Stimulated activated CD8-positive, alpha-beta memory T cell treated with anti-CD3 and anti-CD28 coated beads, Interleukin-7, amount 100 ng/mL, for 24 hours (primary cell): ENCODE measurements at places on chromosomes 12 and 14.

DNA sequence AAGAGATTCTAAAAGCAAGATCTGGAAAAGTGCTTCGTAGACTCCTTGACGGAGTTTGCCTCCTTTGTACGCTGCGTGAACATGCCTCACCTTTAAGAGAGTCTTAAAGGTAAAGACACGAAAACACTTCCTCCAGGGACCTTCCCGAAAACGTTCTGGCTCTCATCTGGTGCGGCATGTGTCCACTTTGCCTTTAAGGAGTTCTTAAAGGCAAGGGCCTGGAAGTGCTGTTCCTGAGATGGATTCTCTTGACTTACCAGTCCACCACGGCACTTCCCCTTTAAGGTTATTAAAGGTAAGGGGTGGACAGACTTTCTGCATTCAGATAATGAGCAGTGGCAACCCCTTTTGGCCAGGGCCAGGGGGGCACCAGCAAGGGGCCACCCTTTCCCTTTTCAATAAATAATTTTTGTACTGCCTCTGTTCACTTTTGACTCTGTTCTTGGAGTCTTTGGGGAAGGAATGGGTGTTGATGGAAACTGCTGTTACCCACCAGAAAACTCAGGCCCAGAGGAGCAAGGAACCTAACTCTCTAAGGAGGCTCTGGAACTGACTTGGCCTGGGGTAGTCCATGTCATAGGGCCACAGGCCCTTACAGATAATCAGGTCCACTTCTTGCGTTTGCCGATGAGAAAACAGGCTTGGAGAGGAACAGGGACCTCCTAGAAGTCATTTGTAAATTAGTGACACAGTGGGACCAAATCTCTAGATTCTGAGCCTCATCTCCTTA lies 4.4 kb downstream of the REM2 start:
- no peak for DNase-seq

- no peak for DNase-seq
Observed at GRCh38 chr14:94593376-94593748, 12.1 kb downstream of the SERPINA5 start.

GRCh38 chr12:8037046-8037663 lies 4.6 kb downstream of the FOXJ2 start:
- no peak for DNase-seq

DNA sequence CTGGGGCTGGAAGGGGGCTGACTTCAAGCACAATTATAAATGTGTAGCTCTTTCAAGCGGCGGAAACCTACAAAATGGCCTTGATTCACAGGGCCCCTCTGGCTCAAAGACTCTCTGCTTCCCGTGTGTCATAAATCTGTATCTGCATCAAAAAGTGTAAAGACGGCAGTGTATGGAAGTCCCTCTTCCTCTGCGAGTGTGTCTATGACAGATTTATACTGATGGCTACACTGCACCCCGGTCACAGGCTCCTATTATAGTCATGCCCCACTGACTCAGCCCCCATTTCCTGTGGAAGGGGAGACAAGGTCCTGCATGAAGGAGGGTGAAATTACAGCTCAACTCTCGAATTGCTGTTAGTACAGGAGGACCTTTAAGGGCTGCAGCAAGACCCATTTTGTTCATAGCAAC lies 68.6 kb downstream of the HMGA2 start:
- no peak for DNase-seq

GRCh38 chr12:102249079-102249841 lies 51.6 kb upstream of the PMCH start:
- DNase-seq = no peak

GRCh38 chr14:88493392-88494185 lies 61.2 kb downstream of the PTPN21 start:
- no peak for DNase-seq

DNA sequence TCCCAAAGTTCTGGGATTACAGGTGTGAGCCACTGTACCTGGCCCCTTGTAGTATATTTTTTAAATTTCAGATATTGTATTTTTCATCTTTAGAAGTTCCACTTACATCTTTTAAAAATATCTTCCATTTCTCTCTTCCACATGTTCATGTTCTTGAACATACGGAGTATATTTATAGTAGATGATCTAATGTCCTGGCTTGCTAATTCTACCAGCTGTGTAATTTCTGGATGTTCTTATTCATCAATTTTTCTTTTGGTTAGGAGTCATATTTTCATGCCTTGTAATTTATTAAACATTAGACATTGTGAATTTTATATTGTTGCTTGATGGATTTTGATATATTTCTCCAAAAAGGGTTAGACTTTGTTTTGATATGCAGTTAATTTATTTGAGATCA lies 30.8 kb downstream of the NTN4 start:
- no peak for DNase-seq

DNA sequence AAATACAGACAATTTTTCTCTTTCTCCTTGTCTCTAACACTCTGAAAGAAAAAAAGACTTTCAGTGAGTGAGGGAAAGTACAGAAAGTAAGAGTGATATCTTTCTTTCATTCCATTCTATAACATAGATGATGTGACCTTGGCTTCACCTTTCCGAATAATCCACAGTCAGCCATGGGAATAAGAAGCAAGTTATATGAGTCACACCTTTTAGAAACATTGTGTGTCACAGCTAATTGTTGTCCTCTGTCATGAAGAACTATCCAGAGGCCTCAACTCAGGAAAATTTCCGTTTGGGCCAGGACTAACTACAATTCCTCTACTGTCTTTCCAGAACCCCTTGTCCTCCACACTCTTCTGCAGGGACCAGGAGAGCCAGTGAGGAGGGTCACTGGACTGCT lies 209.7 kb upstream of the FAR2 start:
- no peak for DNase-seq

GRCh38 chr12:93390549-93391297 lies 13.0 kb downstream of the NUDT4 start:
- DNase-seq = no peak

GRCh38 chr14:97824218-97824617 lies 1027.0 kb downstream of the VRK1 start:
- no peak for DNase-seq

- DNase-seq = no peak
Observed at GRCh38 chr12:130418251-130418650, 80.6 kb downstream of the PIWIL1 start.

DNA sequence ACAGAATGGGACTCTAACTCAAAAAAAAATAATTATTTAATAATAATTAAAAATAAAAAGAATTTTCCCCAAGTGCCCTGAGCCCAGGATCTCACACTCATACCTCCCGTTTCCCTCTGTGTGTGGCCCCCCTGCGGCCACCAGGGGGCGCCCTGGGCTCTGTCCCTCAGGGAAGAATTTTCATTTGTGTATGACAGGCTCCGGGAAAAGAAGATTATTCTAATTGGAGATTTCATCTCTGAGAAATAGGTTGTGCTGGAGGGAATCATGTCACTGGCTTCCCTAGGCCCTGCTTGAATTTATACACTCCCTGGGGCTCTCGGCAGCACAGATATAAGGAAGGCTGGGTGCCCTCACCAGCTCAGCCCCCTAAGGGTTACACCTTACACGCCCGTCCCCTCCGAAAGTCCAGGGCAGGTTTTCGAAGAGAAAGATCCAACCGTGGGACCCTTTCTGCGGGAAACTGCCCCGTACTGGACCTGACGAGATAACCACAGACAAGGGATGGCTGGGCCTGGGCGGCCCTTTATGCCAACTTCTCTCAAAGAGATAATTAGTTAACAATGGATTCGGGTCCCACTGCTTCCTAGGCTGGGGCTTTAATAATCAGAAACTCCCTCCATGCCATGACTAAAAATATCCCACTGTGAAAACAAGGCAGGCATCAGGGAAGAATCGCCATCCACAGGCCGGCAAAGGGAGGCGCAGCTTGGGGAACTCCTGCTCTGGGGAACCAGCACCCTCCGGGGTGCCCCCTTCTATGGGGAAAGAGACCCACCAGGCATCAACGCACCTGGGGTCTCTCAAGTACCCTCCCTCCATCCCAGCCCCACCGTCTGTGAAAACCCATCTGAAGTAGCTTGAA lies 80.7 kb downstream of the KDM2B start:
- peak; percentile 48 for DNase-seq

GRCh38 chr12:122825773-122826724 lies 9.2 kb upstream of the HIP1R start:
- DNase-seq = no peak

GRCh38 chr14:53391156-53391555 lies 238.0 kb upstream of the DDHD1 start:
- DNase-seq = no peak

GRCh38 chr14:96674121-96674520 lies 123.1 kb upstream of the VRK1 start:
- no peak for DNase-seq
